ENCODE measurements at places on chromosomes 12 and 14.

- DNase-seq = no peak
Observed at GRCh38 chr12:109580272-109580671, 6.7 kb downstream of the MVK start.

DNA sequence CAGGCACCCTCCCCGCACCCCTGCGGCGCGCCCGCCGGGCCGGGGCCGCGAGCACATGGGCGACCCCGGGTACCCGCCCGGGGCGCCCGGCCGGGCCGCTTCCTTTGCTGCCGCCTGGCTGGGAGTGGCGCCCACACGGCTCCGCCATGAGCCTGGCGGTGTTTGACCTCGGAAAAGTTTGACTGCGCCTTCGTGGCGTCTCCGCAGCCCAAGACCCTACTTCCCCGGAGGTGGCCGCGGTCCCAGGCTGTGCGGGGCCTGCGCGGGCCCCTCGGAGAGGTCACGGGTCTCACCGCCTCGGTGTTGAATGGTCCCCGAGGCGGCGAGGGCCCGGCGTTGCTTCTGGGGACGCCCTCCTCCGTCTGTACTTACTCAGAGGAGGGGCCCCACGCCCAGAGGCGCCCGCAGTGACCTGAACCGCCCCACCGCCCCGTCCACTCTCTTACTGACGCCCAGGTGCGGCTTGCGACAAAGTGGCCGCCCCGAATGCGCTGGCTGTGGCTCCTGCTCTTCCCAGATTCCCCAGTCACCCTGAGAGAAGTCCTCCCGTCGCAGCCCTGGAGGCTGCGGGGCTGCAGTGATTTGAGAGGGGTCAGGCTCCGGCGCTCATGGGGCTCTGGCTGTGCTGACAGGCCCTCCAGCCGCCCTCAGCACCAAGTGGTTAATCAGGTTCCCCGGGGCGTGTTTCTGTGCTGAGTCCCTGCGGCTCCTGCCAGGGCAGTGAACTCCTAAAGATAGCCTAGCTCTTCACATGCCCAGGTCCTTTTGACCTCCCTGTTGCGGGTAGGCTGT, 5.8 kb downstream of the KMT5A start:
- DNase-seq = no peak

DNA sequence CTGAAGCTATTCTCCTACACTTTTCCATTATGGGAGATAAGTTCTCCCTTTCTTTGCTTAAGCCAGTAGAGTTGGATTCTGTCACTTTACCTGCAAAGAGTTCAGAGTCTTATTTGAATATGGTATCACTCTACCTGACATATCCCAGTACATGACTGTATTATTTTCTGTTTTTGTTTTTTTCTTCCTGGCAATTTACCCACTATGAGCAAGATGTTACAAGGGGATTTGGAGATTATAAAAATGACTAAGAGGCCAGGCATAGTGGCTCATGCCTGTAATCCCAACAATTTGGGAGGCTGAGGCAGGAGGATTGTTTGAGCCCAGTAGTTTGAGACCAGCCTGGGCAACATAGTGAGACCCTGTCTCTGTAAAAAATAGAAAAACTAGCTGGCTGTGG, 46.4 kb upstream of the CHST11 start:
- no peak for DNase-seq

DNA sequence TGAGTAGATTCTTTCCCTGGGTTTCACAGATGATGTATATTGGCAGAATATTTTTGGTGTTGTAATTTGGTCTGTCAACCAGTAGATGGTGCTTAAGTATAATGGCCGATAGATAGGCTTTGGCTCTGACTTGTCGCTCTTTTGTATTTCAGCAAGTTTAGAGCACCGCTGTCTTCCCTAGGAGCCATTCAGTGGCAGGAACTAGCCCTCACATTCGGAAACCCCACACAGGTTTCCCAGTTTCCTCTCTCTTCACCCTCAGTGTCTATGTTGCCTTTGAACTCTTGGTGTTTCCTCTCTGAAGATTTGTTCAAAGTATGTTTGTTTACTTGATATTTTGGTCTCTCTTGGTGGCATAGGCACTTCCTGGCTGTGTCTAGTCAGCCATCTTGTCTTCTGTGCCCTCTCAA, 102.2 kb downstream of the GPHN start:
- DNase-seq = no peak

- no peak for DNase-seq
Observed at GRCh38 chr12:98635657-98636323, 8.8 kb downstream of the IKBIP start.

DNA sequence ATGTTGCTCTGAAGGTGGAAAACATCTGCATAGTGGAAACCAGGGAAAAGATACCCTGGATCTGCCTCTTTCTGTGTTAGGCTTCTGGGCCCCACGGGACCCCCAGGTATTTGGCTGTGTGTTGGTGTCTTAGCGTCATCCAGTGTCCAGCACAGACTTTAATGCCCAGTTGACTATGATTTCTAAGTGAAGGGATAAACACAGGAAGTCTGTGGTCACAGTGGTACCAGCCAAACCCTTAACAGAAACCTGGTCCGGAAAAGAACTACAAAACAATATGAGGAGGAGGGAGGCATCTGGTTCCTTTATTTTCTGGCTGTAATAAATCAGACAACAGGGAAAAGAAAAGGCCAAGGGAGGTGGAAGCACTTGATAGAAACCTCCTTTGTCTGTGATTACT, 56.4 kb downstream of the CMKLR1 start:
- no peak for DNase-seq

GRCh38 chr12:120352117-120352516, 16.8 kb downstream of the MSI1 start:
- DNase-seq = no peak

DNA sequence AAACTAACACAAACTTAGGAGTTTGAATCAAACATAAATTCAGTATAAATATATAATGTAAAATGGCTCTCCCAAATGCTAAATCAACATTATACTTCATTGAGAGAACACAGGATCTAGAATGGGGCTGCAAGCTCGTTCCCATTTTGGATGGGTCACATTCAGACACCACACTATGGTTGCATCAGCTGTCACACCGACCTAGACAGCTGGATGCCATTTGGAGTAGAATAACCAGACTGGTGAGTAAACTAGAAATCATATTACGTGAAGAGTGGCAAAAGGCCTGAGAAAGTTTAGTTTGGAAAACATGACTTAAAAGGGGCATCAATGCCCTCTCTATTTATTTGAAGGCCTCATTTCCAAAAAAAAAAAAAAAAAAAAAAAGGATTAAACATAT, 430.4 kb downstream of the NPAS3 start:
- no peak for DNase-seq

DNA sequence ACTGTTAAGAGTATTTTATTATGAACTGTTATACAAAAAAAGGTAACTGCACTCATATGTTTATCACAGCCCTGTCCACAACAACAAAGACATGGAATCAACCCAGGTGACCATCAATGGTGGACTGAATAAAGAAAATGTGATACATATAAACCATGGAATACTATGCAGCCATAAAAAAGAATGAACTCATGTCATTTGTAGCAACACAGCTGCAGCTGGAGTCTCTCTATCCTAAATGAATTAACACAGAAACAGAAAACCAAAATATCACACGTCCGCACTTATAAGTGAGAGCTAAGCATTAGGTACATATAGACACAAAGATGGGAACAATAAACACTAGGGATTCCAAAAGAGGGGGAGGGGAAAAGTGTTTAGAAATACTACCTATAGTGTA, 95.8 kb downstream of the BCAT1 start:
- no peak for DNase-seq

- DNase-seq = no peak
Observed at GRCh38 chr12:105502426-105502930, 172.0 kb downstream of the C12orf75 start.

DNA sequence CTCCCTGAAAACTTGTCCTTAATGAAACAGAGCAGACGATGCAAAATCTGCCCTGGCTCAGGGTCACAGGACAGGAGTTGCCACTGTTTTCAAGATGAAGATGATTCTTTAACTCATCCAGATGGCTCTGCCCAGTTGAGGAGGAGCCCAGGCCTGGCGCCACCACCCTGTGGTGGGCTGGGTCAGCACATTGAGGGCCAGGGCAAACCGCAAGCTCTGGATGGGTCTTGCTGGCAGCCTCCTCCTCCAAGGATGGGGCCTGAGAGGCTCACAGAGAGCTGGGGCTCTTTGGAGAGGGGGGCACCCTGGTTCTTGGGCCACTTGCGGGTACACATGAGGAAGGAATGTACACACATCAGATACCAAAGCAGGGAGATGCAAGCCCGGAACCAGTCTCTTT, 158.2 kb downstream of the NUAK1 start:
- no peak for DNase-seq

Measured in GF-D8 (cell line).